ENCODE measurements at places on chromosomes 2 and 18.

DNA sequence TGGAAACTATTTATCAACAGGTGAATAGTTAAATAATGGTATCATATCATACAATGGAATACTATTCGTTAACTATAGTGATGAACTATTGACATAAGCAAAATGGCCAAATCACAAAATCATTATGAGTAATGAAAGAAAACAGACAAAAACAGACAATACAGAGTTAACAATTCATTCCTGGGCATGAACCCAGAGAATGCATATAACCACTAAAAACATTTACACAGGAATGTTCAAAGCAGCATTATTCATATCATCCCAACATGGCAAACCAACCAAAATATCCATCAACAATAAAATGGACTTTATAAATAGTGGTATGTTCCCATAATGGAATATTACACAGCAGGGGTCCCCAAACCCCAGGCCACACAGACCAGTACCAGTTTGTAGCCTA lies 131.2 kb upstream of the CYP1B1 start:
- DNase-seq, result no peak

- DNase-seq, result no peak
Observed at GRCh38 chr2:233360771-233361176, 6.5 kb downstream of the DGKD start.

GRCh38 chr2:95334916-95335641 lies 37.9 kb downstream of the KCNIP3 start:
- DNase-seq, result no peak

GRCh38 chr2:23626701-23627230 lies 241.8 kb downstream of the KLHL29 start:
- DNase-seq, result no peak

GRCh38 chr2:2751715-2752315 lies 420.7 kb upstream of the MYT1L start:
- DNase-seq, result no peak

DNA sequence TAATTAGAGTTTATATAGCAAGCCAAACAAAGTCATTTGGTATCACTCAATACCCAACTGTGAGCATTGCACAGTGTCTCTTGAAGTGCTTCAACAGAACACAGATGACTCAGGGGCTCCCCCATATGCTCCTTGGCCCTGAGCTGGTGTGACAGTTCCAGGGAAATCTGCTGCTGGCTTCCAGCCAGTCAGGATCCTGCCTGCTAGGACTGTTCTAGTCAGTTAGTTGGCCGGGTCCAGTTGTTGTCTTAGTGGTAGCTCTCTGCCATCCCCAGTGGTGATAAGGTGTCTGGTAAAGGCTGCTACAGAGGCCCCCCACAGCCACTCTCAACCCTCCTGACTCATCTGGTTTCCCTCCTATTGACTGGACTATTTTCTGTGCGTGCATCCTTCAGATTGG lies 100.3 kb downstream of the IRS1 start:
- DNase-seq, result no peak

- DNase-seq, result no peak
Observed at GRCh38 chr2:242040681-242041080, 171.2 kb downstream of the RTP5 start.

Data from LNCaP clone FGC (cell line).